Heart left ventricle (tissue), 16 donors: ENCODE measurements at places on chromosomes 7 and 10.

- DNase-seq = no peak
Observed at GRCh38 chr7:90850471-90850870, 254.3 kb downstream of the CDK14 start.

DNA sequence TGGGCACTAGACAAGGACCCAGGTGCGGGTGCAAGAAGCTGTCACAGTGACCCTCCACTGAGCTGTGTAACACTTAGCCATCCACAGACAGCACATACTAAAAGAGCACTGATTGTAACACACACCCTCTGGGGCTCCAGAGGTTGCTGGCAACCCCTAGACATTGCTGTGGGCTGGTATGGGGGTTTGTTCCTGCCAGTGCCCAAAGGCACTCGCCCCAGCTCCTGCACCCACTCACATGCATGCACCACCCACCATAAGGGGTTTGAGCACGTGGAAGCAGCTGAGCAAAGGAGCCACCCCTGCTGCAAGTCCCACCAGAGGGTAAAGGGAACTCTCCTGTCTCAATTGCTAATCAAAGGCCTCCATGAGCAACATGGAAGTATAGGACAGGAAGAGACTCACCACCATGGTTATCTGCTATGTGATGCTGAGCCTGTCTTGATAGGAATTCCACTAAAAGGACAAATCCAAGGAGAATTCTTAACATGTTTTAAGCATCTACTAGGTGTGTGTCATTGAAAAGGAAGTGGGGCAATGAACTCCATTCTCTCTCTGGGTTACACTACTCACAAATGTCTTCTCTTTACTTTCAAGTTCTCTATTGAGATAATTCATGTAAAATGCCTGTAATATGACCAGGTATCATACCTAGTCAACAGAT lies 103.1 kb downstream of the GFRA1 start:
- DNase-seq = no peak

GRCh38 chr10:77879065-77879464 lies 47.5 kb downstream of the DLG5 start:
- no peak for DNase-seq

DNA sequence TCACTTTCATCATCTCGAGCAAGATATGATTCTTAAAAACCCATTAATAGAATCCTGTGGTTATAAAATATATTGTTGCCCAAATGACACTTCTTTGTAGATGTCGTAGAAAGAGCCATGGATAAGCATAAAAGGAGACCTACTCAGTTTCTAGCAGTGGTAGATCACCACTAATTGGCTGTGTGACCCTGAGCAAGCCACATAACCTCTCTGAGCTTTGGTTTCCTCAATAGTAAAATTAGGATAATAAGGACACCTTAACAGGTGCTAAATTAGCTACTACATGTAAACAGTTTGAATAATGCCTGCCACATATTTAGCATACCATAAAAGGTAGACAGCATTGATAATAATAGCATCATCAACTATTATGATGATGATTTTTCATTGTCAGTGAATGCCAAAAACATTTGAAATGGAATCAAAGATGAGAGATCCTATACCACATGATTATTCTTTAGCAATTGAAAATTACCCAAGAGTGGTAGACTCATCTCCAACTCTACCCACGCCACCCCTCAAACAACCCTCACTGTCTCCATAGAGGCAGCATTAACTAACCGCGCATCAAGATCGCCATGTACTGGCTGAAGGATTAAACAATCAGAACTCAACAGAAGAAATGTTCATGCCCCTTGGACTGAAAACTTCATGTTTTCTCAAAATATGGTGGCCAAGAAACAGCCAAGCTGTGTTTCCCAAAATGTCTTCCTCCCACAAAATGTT lies 45.8 kb downstream of the CHST15 start:
- DNase-seq = no peak

DNA sequence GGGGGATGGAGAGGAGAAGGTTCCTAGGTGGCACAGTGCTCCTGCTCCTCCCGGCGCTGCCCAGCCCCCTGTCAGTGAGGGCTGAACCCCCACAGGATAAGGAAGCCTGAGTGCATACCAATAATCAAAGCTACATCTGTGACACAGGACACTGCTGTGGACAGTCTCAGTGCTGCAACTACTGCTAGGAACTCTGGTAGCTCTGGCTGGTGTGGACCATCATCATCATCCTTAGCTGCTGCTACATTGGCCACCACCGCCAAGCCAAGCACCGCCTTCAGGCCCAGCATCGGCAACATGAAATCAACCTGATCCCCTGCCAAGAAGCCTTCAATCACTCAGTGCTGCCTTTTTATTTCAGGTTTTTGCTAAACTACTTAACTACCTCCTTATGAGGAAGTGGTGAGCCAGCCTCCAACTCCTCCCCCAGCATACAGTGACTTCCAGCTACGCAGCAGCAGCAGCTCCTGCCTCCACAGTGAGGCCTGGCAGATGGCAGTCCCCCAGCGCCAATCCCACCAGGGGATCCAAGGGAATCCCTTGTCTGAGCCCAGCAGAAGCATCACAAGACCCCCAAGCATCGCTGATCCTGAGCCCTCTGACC lies 32.1 kb upstream of the SLC26A4 start:
- no peak for DNase-seq

- DNase-seq = no peak
Observed at GRCh38 chr7:111098011-111098925, 7.3 kb downstream of the LRRN3 start.

DNA sequence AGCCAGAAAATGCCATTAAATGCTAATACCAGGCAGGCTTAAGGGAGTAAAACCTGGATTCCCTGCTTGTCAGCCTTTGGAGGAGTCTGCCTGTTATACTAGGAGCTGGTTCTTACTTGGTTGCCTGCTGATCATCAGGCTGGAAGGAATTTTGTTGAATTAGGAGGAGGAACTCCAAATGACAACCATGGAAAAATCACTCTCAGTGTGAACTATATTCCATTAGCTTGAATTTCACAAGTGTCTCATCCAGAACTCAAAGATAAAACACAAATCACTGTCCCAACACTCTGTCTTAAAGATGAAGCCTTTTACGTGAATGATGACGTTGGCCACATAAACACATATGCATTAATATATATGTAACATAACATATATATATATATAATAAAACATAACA lies 238.9 kb upstream of the PLXDC2 start:
- DNase-seq = no peak

GRCh38 chr10:4280461-4281189 lies 495.6 kb upstream of the KLF6 start:
- no peak for DNase-seq

- DNase-seq = no peak
Observed at GRCh38 chr10:16491933-16492332, 29.7 kb downstream of the C1QL3 start.

DNA sequence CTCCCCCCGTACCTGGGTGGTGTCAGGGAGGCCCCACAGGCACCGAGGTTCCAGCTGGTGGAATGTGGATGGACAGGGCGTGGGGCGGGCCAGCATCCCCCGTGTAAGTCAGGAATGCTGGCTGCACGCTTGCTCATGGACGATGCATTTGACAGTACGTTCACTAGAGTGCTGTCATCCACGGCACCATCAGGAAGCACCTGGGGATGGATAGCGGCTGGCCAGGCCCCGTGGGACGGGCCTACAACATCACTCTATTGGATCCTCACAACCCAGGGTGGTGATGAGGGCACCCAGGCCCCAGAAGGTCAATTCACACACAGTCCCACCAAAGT lies 63.6 kb downstream of the INSIG1 start:
- no peak for DNase-seq

- DNase-seq = no peak
Observed at GRCh38 chr10:7264313-7264756, 146.5 kb downstream of the SFMBT2 start.

GRCh38 chr10:114856544-114857287 lies 35.1 kb downstream of the FHIP2A start:
- no peak for DNase-seq

GRCh38 chr10:77380723-77381122 lies 256.9 kb downstream of the KCNMA1 start:
- no peak for DNase-seq

GRCh38 chr7:83876593-83876992 lies 227.7 kb upstream of the SEMA3E start:
- no peak for DNase-seq

DNA sequence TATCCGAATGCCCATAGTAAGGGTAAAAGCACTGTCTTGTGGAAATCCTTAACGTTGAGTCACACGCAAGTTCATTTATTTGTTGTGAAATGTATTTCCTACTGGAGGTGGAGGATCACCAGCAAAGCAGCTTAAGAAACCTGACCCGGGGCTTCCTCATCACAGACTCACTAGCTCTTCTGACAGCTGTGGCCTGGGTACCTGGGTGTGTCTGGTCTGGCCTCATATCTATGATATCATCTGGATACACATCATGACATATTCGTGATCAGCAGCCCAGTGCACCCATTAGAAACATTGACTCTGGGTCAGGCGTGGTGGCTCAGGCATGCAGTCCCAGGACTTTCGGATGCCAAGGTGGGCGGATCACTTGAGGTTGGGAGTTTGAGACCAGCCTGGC lies 8.8 kb downstream of the DRGX start:
- no peak for DNase-seq

DNA sequence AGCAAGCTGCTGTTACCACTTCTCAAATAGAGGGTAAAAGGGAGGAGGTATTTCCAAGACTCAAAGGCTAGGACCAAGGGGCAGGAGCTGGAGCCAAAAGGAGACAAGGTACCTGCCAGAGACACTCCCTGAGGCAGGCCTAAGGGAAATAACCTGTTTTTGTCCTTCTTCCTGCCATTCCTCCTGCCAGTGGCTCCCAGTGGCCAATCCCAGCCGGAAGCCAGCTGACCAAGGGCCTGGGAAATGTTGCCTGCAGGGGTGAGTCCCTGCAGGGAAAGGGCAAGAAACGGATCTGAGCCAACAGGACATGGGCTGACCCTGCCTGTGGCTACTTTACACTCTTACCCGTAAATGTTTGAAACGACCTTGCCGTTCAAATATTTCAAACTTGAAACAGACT lies 3.5 kb downstream of the CYTH3 start:
- peak; percentile 44 for DNase-seq

GRCh38 chr10:98852686-98853085 lies 383.0 kb downstream of the HPSE2 start:
- no peak for DNase-seq

DNA sequence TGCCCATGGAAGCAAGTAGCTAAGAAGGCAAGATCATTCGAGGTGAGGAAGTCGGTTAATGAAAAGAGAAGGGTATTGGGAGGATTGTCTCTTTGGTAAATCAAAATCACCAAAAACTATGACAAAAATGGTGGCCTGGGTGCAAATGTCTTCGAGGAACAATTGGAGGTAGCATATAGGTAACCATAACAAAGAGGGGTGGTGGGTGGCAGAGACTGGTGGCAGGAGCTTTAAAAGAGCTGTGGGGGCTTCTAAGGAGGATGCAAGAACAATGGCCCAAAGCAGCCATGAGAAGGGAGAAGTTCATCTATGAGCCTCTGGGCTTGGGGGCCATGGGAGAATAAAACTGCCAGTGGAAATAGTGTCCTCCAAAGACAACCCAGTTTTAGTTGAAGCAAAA lies 172.2 kb upstream of the PDE1C start:
- no peak for DNase-seq

DNA sequence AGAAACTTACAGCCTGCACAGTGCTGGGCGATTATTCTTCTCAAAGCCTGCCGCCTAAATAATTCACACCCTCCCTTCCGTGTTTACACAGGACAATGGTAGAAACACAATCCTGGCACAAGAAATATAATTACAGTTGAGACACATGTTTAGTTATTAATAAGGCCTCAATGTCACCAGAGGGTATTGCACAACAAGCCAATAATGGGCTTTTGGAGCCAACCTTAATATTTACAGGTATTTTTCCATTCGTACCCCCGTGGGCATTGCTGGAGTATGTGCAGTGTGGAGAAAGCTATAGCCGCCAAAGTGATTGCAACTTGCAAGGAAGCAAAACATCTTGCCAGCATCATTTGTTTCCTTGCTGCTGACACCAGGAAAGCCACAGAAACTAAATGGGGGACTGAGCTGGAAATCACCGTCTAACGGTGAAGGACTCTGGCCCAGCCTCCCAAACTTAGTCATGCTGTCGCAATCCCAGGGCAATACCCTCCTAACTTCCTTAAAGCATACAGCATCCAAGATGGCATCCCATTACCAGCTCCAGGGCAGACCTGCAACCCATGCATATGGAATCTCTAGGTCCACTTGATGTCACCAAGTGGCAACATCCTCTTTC lies 8.6 kb downstream of the CALN1 start:
- no peak for DNase-seq

DNA sequence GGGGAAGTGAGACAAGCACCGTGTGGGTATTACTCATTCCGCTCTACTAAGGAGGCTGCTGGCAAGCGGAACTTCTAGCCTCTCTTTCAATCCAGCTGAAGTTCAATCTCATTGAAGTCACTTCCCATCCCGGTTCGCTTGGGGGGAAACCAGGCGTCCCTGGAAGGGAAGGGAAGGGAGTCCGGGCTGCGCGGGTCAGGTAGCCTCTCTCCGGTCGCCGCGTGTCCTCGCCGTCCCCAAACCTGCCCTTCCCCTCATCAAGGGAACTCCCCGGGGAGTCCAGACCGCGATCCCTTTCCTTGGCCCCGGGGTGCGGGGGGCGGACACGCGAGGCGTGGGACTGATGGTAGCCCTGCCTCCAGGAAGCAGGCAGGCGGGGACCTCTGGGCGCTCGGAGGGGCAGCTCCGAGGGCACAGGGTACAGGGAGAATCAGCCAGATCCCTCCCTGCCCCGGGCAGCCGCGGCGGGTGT lies 598 bp upstream of the ZEB1 start:
- peak; percentile 69 for DNase-seq

DNA sequence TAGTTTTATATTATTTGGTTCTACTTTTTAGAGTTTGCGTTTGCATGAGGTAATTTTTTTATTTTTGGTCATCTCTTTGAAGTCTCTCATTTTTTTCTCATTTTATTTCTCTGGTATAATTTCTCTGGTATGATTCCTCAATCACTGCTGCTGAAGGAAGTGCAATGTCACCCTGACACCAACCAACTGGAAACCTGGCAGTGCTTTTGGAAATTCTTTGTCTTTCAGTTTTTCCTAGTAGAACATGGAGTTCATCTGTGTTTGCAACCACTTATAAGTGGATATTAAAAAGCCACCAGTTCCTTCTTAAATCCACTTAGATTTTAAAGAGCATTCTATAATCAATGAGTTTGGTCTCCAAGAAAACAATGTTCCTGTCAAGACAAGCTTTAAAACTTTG lies 291.8 kb downstream of the PRKG1 start:
- peak; percentile 44 for DNase-seq

GRCh38 chr7:95925971-95926370 lies 153.6 kb downstream of the DYNC1I1 start:
- no peak for DNase-seq

GRCh38 chr10:5616046-5616445 lies 50.3 kb downstream of the ASB13 start:
- no peak for DNase-seq

DNA sequence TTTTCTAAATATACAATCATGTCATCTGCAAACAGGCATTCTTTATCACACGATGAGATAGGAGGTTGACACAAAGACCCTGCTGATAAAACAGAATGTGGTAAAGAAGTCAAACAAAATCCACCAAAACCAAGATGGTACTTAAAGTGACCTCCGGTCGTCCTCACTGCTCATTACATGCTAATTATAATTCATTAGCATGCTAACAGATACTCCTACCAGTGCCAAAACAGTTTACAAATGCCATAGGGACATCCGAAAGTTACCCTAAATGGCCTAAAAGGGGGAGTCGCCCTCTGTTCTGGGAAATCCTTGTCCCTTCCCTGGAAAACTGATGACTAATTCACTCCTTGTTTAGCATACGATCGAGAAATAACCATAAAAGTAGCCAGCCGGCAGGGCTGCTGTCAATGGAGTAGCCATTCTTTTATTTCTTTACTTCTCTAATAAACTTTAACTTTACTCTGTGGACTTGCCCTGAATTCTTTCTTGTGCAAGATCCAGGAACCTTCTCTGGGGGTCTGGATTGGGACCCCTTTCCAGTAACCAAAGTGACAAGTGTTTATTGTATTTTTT lies 126.6 kb downstream of the CCDC71L start:
- no peak for DNase-seq
